T-helper 17 cell (primary cell): ENCODE measurements at places on chromosomes 6 and 20.

GRCh38 chr20:9903048-9903655 lies 64.3 kb upstream of the PAK5 start:
- no peak for DNase-seq

DNA sequence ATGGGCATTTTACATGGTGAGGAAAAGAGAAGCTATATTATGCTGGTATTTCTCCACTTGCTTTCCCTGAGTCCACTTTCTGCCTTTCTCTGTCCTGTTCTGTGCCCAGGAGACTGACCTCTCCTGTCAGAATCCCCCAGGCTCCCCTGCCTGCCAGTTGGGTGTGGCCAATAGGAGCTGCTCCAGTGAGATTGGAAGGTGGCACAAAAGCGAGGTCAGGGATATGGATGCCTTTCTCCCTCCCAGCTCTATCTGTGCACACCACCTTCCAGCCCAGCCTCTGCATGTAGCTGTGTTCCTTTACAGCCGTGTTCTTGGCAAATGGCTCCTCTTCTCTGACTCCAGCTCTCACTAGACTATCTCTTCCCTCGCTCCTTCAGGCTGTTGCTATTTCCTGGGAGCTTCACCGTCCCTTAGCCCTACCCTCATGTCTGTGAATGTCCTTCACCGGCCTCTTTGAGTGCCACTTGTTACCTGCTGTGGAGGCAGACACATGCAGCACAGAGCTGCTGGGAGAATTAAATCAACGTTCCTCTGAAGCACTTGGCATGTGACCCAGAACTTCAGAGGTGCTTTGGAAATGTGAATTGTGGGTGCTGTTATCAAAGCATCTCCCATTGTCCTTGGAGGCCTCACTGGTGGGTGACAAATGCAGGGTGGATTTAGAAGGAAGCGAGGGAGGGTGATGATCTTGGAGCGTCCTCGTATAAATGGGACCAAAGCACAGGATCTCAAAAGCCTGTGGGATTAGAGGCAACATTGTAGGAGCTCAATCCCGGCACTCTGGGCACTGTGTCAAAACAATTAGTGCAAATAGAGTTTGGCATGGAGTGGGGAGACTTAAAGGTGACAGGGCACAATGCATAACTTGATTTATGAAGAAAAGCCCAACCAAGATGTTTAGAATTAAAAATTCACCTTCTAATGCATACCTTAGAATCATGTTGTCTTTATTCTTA lies 28.9 kb upstream of the RALGAPA2 start:
- DNase-seq: no peak

GRCh38 chr6:158557927-158558326 lies 2.0 kb upstream of the TMEM181 start:
- DNase-seq: no peak

- no peak for DNase-seq
Observed at GRCh38 chr6:390914-391558, 516 bp upstream of the IRF4 start.

GRCh38 chr6:151681433-151682059 lies 125.9 kb upstream of the ESR1 start:
- no peak for DNase-seq
